ENCODE measurements at places on chromosomes 5 and 9.
A peak's percentile ranks its signal among the peaks of the same experiment; 100 is the strongest.

DNA sequence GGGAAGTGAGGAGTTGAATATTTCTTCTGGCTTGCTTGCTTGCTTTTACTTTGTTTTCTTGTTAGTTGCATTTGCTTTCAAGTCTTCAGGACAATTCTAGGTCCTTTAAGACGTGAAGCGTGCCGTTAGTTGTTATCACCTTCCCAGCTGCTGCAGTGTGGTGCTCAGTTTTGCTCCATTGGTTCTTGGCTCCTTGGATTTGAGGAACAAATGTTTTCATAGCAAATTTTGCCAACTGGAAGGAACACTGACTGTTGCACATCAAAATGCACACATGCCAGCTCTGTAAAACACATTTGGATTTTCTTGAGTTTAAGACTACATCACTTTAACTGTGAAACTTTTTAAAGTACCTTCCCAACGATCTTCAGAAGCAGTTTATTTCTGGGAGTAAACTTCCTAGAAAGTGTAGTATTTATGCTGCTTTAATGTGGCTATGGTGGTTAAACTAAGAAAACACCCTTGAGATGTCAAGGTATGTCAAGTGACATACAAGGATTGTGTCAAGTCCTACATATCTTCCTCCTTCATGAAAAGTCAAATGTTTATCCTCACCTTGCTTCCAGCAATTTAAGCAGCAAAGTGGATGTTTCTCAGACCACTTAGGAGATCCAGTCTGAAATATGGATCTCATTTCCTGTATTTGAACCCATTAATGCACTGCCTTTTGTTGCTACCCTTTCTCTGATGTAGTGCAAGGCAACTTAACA is 24.9 kb downstream of the MOCS2 start:
- no peak for DNase-seq

DNA sequence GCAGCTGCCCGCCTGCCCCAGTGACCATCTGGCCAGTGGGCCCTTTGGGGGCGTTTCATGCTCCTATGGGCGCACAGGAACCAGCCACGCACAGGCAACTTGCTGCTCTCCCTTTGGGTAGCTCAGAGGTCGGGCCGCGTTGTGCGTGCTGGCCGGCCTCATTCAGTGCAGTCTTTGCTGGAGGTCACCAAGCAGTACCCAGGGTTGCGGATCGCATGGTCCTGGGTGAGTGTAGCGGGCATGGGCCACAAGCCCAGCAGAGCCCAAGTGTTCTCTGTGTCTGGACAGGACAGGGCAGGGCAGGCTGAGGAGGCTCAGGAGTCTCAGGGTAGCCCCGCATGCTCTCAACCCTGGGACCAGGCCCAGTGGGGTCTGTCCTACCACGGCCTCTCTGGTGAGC is 9.9 kb upstream of the MRNIP start:
- no peak for DNase-seq

GRCh38 chr9:33051144-33051543 is 25.3 kb downstream of the SMU1 start:
- no peak for DNase-seq

DNA sequence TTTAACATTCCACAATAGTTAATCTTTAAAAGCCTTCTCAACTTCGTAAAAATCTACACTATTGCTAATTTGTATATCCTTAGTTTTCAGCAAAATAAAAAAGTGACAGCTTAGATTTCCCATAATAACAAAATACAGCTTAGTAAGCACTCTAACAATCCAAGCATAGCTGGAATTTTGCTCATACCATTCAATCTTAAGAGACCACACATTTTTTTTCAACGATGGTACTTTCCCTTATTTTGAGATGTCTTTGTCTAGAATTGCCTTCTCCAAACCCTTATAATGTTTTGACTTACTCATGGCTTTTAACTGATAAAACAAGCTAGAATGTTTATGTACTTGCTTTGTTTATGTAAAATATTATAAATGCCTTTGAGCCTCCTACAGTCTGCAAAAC is 65.6 kb downstream of the HOMER1 start:
- no peak for DNase-seq

DNA sequence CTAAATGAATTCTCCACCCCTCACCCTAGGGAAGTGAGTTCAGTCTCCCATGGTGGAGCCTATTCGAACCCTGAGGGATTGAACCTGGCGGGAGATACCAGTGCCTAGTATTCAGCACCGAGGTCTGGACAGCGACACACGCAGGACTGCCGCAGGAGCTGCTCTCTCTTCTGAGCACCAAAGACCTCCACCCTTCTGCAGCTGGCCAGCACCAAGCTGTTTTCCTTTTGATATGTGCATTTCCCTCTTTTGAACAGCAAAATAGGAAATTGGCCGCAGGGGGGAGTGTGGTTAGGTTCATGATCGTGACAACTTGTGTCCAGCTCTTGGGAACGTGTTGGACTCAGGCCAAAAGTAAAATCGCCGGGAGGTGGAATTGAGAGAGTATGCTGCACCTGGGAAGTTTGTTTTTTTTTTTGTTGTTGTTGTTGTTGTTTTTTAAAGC is 1.2 kb upstream of the PCSK1 start:
- DNase-seq: peak; percentile 36

DNA sequence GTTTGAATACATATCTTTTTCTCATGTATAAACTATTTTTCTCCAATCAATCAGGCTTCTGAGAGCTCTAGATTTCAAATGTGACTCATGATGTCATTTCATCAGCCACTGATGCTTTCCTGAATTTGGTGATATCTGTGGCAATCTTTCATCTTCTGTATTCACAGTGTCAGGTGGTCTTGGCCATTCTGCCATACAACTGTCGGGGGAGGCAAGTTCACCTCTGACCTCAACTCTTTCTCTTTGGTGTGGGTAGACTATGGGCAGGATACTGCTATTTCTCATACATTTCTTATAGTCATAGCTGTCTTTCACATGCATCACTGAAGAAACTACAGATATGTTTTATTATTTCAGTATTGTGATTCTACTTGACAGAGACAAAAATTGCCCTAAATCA is 414.1 kb upstream of the MEF2C start:
- no peak for DNase-seq

- DNase-seq: peak; percentile 43
These were observed 304.5 kb upstream of the ZNF608 start for GRCh38 chr5:125050926-125051325.

GRCh38 chr9:95840074-95840473 is 35.4 kb upstream of the ERCC6L2 start:
- DNase-seq: no peak

All from midbrain (tissue), 1 donor.